ENCODE measurements at places on chromosomes 7 and 10.

- DNase-seq, result no peak
These were observed 152.7 kb downstream of the ANK3 start for GRCh38 chr10:60236869-60237524.

DNA sequence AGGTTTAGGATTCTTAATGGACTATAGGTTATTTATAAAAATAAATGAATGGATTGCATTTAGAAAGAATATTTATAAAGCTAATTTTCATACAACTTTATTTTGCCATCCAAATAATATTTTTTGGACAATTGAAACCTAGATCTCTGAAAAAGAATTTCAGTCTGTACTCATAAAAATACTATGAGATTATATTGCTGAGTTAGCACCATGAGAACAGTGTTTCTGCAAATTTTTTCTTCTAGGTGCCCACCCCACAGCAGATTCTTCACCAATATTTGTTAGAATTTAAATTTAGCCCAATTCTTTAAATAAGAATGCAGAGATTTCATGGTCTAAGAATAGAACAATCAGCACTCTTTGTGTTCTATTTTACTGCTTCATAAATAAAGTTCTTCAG is 85.6 kb upstream of the TEX47 start:
- DNase-seq, result no peak

- DNase-seq, result no peak
These were observed 27.4 kb upstream of the ZNF438 start for GRCh38 chr10:31058795-31059703.

DNA sequence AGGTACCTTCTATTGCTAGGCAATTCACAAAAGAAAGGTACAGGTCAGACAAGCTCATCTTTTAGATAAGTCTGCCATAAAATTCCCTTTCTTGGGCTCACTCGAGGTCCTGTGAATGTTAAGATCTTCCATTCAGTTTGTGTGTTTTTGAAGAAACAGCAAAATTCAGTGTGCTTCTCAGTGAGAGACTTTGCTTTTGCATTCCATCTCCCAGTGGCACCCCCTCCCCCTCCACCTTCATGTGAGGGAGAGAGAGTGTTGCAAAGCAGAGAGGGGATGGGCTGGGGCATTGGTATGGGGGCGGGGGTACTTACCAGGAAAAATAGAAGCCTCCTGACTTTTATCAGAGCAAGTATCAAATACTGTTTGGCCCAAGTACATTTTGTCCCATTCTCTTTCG is 3.8 kb upstream of the TECTB start:
- no peak for DNase-seq

DNA sequence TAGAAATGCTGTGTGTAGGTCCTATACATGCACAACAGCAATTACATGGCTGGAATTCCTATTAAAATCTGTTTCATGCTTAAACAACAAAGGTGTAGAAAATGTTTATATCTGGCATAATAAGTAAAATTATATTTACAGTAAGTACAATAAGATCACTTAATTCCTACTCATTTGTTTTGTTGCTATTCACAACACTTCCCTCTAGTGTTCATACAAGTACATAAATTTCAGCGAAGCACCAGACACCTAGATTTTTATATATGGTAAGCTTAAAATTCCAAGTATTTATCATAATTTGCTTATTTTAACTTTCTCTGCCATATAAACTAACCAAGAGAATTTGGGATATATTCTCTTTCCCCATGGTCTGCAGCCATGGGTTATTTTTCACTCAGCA is 51.8 kb upstream of the ANK3 start:
- DNase-seq, result no peak

DNA sequence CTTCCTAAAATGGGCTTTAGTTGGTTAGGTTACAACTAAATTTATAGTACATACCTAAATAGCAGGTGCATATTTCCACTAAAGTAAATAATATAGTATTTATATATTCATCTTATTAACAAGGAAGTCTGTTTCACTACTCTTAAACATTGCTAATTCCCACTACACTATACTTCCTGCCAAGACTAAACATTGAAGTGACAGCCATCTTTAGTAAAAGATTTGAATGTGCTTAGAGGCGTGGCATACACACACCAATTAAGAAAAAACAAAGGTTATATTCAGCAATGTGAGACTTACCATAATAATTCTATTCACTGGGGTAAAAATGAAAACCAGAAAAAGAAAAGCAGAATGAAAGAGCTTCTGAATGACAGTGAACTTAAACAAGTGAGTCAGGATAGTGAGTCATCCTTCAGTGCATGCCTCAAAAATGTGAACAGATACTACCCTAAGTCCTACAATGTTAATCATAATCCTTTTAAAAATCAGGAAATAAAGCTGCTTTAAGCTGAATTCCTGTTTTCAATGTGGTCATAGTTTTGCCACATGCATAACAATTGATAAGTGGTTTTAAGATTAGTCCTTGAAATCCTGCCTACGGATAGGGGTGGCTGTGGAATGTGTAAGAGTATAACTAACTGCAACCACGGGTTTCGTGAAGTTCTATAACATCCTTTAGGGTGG is 59.4 kb downstream of the USP6NL start:
- no peak for DNase-seq

GRCh38 chr10:14086596-14086995 is 244.1 kb downstream of the FRMD4A start:
- no peak for DNase-seq

DNA sequence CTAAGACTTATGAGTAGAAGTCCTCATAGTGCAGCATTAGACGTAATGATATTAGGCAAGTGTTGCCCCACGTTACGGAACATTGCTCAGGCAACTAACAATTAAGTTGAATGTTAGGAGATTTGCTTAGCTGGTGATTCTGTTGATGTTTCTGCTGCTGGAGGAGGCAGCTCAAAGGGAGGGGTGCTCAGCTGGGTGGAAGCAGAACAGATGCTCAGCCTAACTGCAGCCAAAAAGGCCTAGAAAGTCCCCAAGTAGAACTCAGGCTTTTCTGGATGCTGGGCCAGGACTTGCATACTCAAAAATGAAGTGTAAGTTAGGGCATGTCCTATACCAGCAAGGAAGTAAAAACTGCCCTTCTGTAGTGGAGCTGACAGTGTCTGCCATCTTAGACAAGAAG is 201.4 kb downstream of the ADRA2A start:
- no peak for DNase-seq

DNA sequence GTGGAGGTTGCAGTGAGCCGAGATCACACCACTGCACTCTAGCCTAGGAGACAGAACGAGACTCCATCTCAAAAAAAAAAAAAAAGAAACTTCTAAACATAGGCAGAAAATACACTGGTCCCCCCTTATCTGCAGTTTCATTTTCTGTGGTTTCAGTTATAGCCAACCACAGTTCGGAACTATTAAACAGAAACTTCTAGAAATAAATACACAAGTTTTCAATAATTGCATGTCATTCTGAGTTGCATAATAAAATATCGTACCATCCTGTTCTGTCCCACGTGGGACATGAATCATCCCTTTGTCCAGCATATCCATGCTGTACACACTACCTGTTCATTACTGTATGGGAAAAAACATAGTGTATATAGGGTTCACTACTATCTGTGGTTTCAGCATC is 8.0 kb downstream of the XRCC2 start:
- DNase-seq, result no peak

GRCh38 chr7:96238474-96238873 is 83.4 kb downstream of the SLC25A13 start:
- no peak for DNase-seq

DNA sequence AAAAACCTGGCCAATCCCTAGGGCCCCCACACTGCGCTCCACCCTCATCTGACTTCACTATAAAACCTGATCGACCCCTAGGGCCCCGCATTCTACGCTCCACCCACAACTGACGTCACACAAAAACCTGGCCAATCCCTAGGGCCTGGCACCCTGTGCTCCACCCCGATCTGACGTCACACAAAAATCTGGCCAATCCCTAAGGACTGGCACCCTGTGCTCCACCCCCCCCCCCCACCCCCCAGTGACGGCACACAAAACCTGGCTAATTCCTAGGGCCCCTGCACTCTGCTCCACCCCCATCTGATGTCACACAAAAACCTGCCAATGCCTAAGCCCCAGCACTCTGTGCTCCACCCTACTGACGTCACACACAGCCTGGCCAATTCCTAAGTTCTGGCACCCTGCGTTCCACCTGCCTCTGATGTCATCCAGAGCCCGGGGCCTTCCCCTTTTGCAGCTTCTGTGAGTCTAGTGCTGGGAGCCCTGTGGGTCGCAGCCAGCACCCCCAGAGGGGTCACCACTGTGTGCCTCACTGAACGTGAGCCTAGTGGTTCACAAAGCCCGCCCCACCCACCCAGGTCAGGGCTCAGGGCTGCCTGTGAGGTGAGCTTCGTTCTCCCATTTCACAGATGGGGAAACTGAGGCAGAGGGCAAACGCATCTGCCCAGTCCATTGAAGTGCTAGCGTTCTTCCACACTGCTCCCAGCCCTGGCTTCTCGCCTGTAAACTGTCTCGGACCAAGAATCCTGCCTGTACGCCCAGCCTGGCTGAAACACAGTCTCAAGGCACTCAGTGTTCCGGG is 40.6 kb downstream of the MICALL2 start:
- DNase-seq, result no peak

DNA sequence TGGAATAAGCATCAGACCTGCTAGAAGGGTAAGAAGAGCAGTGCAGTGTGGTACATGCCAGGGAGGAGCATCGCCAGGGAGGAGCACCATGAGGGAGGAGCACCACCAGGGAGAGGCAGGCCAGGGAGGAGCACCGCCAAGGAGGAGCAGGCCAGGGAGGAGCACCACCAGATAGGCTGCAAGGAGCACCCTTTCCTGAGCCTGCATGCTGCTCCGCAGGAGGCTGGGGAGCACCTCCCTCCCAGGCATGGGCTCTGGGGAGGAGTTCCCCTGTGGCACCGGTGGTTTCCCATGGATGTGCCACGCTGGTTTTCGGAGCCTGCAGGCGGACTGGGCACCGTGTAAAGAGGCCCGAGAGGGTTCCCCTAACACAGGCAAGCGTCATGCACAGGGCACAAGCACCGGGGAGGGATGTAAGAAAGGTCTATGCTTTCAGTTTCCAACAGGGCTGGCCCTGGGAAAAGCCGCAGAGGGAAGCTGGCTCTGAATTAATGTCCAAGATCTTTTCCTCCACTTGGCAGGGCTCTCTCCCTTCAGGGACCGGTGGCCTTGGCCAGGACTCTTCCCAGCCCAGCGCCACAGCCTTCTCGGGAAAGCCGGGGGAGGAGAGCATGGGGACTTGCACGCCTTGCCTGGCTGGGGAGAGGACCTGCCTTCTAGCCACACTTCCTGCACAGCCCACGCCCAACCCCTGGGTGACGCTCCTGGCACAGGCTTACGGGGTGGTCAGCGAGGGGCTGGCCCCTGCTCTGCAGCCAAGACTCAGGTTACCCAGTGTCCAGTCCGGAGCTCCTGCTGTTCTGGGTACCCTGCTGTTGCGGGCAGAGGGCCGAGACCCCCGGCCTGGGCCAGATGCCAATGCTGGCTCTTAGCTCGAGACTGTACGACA is 11.5 kb upstream of the GPER1 start:
- DNase-seq, result no peak

DNA sequence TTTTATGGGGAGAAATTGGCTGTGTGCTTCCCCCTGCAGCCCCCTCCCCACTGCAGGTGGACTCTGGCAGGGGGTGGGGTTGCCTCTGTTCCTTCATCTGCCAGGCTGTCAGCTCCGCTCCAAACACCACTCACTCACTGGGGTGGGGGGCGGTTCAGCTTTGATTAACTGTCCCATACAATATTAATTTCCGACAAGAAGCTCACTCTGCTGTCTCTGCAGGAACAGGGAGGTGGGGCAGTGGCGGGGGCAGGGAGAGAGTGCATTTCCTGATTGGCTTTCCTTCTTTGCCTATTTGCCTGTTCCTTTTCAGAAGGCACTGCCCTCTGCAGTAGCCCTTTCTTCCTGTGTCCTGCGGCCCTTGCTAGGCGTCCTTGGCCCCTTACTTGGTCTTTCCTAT is 500.8 kb downstream of the PLXNA4 start:
- no peak for DNase-seq

DNA sequence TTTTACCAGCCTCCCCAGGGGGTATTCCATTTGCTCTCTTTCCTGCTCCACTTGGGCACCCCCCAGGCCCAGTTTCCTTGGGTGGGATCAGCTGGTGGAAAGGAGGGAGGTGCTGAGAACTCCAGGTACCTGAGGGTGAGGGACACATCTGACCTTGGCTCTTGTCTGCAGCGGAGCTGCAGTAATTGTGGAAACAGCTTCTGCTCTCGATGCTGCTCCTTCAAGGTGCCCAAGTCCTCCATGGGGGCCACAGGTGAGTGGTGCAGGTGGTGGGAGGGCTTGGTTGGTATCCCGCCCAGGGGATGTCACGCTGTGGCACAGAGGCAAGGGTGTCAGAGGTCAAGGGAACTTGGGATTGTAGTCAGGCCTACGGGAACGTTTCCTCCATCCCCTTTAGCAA is 14.3 kb downstream of the SFRP5 start:
- no peak for DNase-seq

DNA sequence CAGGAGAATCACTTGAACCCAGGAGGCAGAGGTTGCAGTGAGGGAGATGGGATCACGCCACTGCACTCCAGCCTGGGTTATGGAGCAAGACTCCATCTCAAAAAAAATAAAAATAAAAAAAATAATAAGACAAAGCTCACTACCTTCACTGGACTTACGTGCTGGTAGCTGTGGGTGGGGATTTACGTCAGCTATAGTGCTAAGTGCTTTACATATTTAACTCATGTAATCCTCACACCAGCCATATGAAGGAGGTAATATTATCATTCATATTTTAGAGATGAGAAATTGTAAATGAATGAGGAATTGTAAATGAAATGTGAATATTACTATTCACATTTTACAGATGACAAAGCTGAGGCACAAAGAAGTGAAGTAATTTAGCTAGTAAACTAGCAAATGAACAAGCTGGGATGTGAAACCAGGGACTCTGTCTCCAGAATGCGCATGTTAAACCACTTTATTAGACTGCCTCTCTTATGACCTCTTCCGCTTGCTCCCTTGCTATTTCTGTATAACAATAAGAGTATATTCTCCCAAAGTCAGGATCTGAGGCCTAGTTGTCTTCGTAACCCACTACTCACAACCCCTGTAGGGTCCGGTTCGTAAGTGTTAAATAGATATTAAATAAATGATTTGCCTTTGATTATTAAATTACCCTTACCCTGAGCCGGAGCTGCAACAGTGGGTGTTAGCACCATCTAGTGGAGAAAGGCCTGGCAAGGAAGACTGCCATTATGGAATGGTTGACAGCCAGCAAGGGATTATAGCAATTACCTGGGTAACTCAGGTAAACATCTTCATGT is 70.2 kb downstream of the HTR7 start:
- no peak for DNase-seq

DNA sequence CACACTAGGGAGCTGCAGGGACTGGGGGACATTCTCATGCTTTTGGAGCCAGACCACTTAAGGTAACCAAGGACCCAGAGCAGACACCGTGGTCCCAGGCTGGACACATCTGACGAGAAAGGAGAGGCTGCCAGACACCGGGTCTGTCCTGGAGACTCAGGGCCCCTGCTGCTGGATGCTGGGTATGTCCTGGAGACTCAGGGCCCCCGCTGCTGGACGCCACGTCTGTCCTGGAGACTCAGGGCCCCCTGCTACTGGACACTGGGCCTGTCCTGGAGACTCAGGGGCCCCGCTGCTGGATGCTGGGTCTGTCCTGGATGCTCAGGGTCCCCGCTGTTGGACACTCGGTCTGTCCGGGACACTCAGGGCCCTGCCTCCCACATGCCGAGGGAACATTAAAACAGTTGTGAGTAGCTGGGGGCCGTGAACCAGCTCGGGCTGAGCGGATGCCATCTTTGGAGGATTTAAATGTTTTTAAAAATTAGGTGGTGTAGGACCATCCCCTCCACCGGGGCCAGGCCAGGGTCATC is 249.7 kb downstream of the DNAJB6 start:
- no peak for DNase-seq
